ENCODE measurements at places on chromosomes 16 and 17.

DNA sequence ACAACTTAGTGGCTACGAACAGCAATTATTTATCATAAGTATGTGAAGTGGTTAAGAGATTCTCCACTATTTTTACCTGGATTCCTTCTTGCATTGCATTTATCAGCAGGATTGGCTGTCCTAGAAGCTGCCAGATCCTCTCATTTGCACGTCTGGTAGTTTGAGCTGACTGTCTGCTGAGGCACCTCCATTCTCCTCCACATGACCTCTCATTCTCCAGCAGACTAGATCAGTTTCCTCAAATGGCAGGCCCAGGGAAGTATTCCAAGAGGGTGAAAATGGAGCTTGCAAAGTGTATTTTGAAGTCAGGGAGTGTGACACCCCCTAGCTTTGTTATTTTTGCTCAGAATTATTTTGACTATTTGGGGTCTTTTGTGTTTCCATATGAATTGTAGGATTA is 870.1 kb downstream of the CDH11 start:
- DNase-seq = no peak

DNA sequence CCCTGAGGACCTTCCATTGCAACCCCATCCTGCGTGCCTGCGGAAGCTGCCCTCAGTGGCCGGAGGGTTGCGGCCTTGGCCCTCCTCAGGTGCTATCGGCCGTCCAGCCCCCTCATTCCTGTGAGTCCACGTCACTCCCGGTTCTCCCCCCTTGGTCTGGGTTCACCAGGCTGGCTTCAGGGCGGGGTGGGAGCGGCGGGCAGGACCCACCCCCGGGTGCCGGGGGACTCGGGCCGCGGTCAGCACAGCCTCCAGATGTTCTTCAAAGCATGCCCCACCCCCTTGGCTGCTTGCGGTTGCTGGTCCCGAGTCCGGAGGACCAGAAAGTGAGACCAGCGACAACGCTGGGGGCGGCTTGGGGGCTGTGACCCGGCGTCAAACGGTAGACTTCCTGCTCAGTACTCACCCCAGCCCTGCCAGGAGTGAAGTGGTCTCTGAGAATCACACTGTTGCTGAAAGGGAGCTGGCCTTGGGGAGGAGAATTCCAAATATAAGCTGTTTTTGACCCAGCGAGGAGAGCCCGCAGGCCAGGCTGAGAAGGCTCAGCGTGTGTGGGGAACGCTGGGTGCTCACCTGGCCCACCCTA is 4.5 kb downstream of the ZNF469 start:
- DNase-seq = no peak

GRCh38 chr17:4945176-4945943 is 3.0 kb downstream of the PFN1 start:
- peak; percentile 68 for DNase-seq

DNA sequence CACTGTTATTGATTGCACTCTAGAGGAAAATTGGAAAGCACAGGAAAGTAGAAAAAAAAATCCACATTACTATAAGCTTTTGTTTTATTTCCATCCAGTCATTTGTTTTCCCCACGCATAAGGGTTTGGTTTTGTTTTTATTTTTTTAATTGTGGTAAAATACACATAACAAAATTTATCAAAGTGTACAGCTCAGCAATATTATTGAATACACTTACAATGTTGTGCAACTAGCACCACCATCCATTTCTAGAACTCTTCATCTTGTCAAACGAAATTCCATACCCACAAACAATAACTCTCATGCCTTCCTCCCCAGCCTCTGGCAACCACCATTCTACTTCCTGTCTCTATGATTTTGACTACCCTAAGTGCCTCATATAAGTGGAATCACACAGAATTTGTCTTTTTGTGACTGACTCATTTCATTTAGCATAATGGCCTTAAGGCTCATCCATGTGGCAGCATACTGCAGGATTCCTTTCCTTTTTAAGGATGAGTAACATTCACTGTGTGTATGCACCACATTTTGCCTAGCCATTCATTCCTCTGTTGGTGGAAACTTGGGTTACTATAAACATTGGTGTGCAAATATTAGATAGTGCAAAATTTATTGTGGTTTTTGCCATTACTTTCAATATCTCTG is 11.1 kb downstream of the SPPL2C start:
- DNase-seq = no peak

DNA sequence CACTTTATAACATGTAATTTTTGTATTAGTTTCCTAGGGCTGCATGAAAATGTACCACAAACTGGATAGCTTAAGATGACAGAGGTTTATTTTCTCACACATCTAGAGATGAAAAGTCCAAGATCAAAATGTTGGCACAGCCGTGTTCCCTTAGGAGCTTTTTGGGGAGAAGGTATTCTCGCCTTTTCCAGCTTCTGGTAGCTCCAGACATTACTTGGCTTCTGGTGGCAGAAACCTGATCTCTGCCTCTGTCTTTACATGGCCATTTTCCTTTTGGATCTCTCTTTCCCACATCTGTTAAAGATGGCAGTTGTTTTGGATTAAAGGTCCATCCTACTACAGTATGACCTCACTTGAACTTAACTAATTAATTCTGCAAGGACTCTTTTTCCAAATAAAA is 885.7 kb upstream of the CDH8 start:
- DNase-seq = no peak

- no peak for DNase-seq
These were observed 17.9 kb downstream of the MT1X start for GRCh38 chr16:56700195-56700594.

All from stimulated activated CD8-positive, alpha-beta memory T cell treated with anti-CD3 and anti-CD28 coated beads, Interleukin-15, amount 100 ng/mL, for 1 hour (primary cell).